ENCODE measurements at places on chromosomes 1 and 21.

- peak; percentile 44 for DNase-seq
Measured at GRCh38 chr1:30782361-30783255, 25.0 kb upstream of the LAPTM5 start.

DNA sequence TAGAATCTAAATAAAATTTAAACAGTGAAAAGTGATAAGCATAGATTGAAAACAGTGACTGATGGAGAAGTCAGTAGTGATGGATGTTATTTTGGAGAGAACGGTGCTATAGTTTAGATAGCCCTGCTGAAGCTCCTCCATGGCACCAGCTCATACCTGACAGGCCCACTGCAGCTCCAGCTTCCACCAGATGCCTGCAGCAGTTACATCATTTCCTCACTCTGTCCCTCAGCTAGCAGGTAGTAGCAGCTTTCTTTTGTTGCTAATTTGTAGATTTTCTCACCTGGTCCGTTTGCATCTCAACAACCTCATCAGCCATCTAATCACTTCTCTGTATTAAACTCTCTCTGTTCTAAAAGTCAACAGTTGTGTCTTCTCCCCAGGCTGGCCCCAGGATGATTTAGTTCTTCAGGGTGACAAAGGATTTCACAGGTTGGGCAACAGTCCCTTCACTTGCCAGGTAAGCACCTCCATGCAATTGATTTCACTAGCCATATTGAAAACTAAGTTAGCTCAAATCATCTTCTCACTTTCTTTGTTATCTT lies 128.3 kb downstream of the LMX1A start:
- no peak for DNase-seq

GRCh38 chr1:190104961-190105360 lies 372.7 kb downstream of the BRINP3 start:
- no peak for DNase-seq

- no peak for DNase-seq
Measured at GRCh38 chr1:152125834-152126443, 10.7 kb upstream of the TCHH start.

- no peak for DNase-seq
Measured at GRCh38 chr1:95126846-95127245, 9.7 kb downstream of the TLCD4 start.

GRCh38 chr1:211356723-211357407 lies 30.2 kb downstream of the TRAF5 start:
- DNase-seq: peak; percentile 73

- DNase-seq: no peak
Measured at GRCh38 chr1:107687849-107688753, 276.9 kb downstream of the VAV3 start.

DNA sequence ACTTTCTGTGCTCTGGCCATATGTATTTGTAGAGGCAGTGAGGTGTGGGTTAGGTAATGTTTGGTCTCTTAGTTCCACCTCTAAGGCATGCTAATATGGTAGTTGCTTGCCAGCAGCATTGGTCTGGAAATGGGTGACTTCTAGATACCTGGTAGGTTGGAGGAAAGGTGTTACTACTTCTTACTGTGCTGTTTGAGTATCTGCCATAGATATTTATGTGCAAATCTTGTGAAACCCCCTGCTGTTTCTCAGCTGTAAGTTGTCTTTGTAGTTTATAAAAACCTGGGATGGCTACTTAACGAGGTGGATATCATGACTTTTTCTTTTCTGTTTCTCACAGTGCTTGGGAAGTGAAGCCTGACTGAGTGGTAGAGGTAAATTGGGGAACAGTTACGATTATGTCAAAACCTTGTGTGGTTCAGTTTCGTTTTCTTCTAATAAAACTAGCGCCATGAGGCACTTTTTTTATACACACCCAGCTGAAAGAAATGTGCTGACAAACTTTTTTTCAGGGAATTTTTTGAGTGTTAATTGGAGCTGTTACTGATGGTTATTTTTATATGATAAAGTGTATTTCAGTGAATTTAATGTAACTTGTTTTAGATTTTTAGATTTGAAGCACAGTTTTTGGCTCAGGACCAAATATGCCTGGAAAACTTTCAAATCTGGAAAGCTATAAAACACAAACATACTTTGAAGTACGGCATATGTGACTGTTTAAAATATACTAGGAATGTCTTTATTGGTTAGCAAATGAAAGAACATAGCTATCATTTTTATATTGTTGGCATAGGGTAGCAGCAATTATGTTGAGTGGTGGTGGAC lies 42.1 kb downstream of the CAMSAP2 start:
- peak; percentile 49 for DNase-seq
